ENCODE measurements at places on chromosomes 2 and 18.

DNA sequence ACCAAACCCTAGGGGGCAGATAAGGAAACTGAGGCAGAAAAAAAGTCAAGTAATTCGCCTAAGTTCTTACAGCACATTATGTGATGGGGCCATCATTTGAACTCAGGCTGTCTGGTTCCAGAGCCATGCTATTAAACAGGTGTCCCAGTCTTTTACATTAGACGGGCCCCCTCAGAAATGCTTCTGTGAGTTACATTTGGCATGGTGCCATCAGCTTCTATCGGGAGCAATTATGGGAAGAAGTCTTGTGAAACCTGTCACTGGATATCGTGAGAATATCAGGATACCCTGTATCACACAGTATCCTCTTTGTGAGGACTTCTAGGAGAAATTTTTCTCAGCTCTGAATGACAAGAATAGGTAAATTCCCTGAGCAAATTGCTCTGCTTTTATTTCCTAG, 143.7 kb upstream of the NOSTRIN start:
- no peak for DNase-seq

GRCh38 chr18:24063121-24063731, 48.7 kb downstream of the TTC39C start:
- no peak for DNase-seq

GRCh38 chr2:109333414-109334210, 204.6 kb downstream of the SH3RF3 start:
- DNase-seq: no peak

- no peak for DNase-seq
Measured at GRCh38 chr18:74540652-74541421, 6.5 kb downstream of the CNDP1 start.

GRCh38 chr18:76610933-76611749, 116.1 kb upstream of the ZNF516 start:
- DNase-seq: no peak

Data from HS-27A (cell line).